ENCODE measurements at places on chromosomes 1 and 21. TPM values are rescaled to one million over a fixed set of nuclear protein-coding genes. Genes with fewer than 3 reads are reported as not detected.

Gene LCE2B
- total RNA-seq = not detected

Gene DMRTA2
- 0.13 TPM for total RNA-seq

Gene KAZN
- total RNA-seq = 5.3 TPM

Gene CRYAA
- total RNA-seq = not detected

Gene TRAPPC3
- total RNA-seq = 83.5 TPM

Gene FCER1A
- total RNA-seq = not detected

All from aortic smooth muscle cell (primary cell).